ENCODE measurements at places on chromosomes 3 and 15.

- DNase-seq: no peak
Measured at GRCh38 chr3:114642951-114643741, 349.3 kb downstream of the TIGIT start.

GRCh38 chr3:124121379-124122312 is 129.7 kb upstream of the ROPN1 start:
- DNase-seq: peak; percentile 9

- no peak for DNase-seq
Measured at GRCh38 chr3:1943395-1944118, 155.1 kb upstream of the CNTN4 start.

- no peak for DNase-seq
Measured at GRCh38 chr3:13019243-13020095, 53.8 kb downstream of the IQSEC1 start.

DNA sequence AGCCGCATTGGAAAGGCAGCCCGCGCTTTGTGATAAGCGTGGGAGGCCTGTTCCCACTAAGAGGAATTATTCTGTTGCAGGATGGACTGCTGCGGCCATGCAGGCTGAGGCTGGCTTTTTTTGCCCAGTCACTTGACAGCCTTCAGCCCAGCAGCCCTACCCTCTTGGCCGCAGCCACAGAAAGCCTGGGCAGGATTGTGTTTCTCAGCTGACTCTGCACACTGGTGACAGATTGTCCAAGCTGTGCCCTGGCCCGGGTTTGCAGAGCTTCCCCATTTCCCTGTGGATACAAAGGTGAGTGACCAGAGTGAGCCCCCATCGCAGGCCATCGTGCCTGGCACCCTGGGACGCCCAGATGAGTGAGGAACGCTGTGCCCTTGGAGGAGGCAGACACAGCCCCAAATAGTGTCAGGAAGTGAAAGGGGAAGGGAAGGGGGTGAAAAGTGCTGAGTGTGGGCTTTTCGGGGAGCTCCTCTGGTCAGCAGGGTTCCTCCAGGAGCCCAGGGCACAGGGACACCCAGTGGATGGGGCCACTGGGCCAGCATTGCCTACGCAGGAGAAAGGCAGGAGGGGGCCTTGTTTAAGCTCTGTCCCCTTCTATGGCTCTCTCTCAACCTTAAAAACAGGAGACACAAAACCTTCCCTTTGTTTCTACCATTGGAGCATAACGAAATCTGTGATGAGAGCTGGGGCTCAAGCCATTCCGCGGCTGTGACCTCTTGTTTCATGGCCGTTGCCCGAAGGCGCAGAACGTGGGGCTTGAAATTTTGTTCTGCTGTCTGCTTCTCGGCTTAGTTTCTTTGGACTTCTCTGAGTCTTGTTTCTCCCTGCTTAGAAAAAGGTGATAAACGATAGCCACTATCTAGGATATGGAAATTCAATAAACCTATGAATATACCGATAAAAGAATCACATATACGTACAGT is 91.5 kb upstream of the MEF2A start:
- DNase-seq: no peak

DNA sequence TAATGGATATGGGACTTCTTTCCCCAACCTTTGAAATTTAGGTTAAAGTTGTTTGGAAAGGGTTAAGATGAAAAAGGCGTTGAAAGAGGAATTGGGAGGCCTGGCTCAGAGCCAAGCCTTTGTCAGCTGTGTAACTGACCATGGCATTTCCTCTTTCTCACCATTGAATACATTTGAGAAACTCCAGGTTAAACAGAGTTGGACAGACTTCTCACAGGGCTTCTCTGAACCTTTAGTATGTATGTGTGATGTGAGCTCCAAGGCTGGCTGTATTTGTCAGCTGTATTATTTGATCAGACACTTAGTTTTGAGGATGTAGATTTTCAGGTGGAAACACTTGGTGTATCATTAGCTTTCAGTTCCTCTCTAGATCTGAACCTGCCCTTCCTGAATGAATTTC is 136.4 kb upstream of the GOLGA6L4 start:
- DNase-seq: no peak

- peak; percentile 91 for DNase-seq
Measured at GRCh38 chr3:61807865-61808276, 246.5 kb downstream of the PTPRG start.

DNA sequence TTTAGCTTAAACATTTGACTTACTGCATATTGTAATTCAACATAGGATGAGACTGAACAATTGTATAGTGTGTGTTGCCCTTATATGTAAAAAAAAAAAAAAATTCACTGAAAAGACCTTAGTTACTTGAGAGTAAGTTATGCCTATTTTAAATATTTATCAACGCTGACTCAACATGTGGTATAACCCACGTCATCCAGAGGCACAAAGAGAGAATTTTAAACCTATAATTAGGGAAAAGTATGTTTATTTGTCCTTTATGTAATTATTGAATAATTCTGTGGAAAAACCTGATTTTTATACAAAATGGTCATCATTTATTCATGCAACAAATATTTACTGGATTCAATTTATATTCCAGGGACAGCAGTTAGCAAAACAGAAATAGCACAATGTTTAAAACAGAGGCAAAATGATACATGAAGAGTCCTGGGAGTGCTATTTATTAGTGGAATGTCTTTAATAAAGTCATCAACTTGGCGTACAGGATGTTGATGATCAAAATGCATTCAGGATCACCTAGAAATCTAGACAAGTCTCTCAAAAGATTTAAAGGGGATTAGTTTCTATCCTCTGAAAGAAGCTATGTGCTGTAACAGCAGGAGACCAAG is 223.7 kb downstream of the PCCB start:
- DNase-seq: no peak

Measured in NCI-H524 treated with DMSO at 0.1 percent for 48 hours (cell line).